ENCODE measurements at places on chromosomes 2 and 18. TPM values are rescaled to one million over a fixed set of nuclear protein-coding genes. Genes with fewer than 3 reads are reported as not detected.

GRCh38 chr2:104428155-104428554 is 425.8 kb upstream of the POU3F3 start:
- DNase-seq: no peak

KCNK3 gene
- 0.15 TPM for total RNA-seq

DNA sequence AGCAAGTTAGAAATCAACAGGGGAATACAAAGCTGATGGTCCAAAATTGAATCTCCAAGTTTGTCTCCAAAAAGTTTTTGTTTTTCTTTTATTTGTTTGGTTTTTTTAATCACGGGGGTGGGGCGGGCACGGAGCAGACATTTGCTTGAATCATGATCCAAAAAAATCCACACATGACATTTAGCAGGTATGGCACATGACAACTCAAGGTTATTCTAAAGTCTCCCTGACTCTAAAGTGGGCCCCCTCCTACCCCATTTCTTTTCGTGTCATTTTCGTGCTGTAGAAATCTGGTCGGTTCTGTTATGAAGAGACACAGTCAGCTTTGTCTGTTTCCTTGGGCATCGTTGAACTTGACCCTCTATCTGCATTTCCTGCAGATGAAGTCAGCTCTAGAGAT is 14.6 kb downstream of the RNU4ATAC start:
- DNase-seq: no peak

DNA sequence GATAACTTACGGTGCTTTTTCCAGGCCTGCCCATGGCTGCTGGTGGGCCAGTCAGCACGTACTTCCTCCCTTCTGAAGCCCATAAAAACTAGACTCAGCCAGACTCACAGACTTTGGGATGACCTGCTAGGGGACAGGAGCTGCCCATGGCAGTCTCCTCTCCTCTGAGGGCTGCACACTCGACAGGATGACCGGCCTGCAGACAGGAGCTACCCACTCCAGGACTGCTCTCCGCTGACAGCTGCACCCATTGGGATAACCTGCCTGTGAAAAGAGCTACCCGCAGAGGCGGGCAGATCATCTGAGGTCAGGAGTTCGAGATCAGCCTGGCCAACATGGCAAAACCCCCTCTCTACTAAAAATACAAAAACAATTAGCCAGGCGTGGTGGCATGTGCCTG is 75.4 kb downstream of the EPB41L3 start:
- DNase-seq: no peak

DNA sequence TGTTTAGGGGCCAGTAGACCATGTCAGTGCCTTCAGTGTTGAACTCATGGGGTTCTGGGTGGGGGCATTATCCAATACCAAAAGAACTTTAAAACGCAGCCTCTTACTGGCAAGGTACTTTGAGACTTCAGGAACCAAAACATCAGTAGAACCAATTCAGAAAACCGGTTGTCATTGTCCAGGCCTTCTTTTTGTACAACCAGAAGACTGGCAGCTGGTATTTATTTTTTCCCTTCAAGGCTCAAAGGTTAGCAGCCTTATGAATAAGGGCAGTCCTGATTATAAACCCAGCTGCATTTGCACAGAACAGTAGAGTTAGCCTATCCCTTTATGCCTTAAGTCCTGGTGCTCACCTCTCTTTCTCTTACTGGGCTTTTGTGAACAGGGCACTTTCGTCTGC is 113.8 kb upstream of the EML6 start:
- no peak for DNase-seq

DNA sequence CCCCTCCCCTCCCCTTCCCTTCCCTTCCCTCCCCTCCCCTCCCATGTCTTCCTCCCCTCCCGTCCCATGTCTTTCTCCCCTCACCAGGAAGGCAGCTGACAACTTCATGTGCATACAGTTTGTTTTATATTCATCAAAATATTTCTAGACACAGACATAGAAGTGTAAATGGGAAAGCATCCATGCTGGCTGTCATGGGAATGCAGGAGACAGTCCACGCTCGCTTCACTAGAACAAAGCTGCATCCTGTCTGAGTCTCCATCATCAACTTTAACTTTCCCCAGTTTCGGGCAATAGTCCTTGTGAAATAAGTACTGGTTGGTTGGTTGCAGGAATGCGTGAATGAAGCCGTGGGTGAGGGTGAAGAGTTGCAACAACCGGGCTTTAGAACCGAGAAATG is 226.9 kb downstream of the DCDC2C start:
- DNase-seq: no peak

KCNF1 gene
- total RNA-seq: not detected

All from psoas muscle (tissue), 8 donors.